B cell (primary cell): ENCODE measurements at places on chromosomes 2 and 18. TPM values are rescaled to one million over a fixed set of nuclear protein-coding genes. Genes with fewer than 3 reads are reported as not detected.

TMEM247 gene
- not detected in 2 replicates for total RNA-seq

GRCh38 chr2:8380566-8380965, 301.3 kb upstream of the ID2 start:
- DNase-seq, result no peak

- no peak for DNase-seq
These were observed 27.8 kb downstream of the SLC14A1 start for GRCh38 chr18:45751766-45752165.

IL18RAP gene
- total RNA-seq, result 0.61 and 1.4 TPM in 2 replicates

- DNase-seq, result no peak
These were observed 121.6 kb downstream of the RBMS1 start for GRCh38 chr2:160372010-160372356.

- no peak for DNase-seq
These were observed 33.8 kb downstream of the PLA2R1 start for GRCh38 chr2:160028431-160029269.

CYP1B1 gene
- 0.89 and 1.2 TPM in 2 replicates for total RNA-seq

KANSL1L gene
- total RNA-seq, result 21.1 and 25.5 TPM in 2 replicates

INHA gene
- total RNA-seq, result not detected in 2 replicates

CENPA gene
- not detected in 2 replicates for total RNA-seq

- DNase-seq, result no peak
These were observed 31.3 kb downstream of the PTPRM start for GRCh38 chr18:7598167-7599047.

SLC4A3 gene
- not detected in 2 replicates for total RNA-seq

UNC50 gene
- total RNA-seq, result 38.8 and 45.5 TPM in 2 replicates

DNA sequence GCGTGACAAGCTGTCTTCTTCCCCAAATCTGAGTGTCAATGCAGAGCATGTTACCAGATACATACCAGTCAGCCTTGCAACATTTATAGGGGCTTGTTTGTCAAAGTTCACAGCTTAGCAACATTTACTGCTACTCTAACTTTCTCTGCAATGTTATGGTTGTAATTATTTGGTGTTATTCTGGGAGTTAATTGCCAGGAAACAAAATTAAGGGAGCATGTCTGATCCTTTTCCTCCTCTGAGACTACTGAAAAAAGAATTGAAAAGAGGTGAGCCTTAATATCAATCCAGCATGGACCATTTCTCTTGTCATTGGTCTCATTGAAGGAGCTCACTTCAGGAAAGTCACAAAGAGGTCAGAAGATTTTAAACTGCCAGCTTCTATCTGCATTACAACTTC, 465.6 kb upstream of the LINC00305 start:
- no peak for DNase-seq

DNA sequence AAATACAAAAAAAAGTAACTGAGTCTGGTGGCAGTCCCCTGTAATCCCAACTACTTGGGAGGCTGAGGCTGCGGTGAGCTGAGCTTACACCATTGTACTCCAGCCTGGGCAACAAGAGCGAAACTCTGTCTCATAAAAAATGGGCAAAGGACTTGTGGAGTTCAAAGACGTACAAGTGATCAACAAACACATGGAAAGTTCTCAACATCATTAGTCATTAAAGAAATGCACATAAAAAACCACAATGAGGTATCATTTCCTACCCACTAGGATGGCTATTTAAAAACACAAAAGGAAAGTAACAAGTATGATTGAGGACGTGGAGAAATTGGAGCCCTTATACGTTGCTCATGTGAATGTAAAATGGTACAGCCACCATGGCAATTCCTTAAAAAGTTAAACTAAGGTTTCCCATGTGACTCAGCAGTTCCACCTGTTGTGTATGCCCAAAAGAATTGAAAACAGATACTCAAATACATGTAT, 52.3 kb downstream of the RAB10 start:
- DNase-seq, result no peak
